ENCODE measurements at places on chromosomes 3 and 15.

- DNase-seq, result no peak
Measured at GRCh38 chr3:98782824-98783500, 19.8 kb downstream of the ST3GAL6 start.

DNA sequence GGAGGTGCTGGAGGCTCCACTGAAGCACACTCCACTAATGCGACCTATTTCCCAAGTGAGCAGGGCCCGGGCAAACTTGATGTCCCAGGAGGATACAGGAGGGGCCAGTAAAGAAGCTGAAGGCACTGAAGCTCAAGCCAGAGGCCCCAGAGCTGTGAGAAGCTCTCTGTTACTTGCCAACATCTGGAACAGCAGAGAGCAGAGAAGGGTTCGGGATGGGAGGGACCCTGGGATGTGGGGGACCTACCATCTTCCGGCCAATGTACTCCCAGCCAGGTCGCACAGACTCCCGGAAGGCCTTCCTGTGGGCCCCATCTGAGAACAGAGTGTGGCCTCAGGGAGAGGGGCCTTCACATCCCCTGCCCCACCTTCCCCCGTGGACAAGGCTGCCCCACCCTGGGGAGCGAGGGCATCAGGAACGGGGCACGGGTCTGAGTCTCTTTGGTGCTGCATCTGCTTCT, 3.1 kb downstream of the HHATL start:
- no peak for DNase-seq

- DNase-seq, result no peak
Measured at GRCh38 chr3:27500986-27501385, 16.8 kb upstream of the SLC4A7 start.

- DNase-seq, result no peak
Measured at GRCh38 chr3:131236421-131236820, 145.2 kb upstream of the NUDT16 start.

DNA sequence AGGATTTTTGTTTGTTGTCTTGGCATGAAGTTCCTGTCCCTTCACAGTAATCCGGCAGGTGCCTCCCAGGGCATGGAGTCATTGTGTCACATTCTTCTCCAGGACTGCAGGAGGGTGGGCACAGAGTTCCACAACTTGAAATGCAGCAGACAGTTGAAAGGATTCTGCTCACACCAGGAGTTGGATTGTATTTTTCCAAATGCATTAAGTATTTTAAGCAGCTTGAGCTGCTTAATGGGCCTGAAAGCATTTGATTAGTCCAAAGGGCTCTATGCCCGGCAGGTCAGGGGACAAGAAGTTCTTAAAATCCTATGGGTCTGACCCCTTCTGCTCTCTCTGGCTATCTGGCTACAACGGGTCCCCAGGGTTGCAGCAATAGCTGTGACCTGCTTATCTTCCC, 92.9 kb downstream of the APBA2 start:
- no peak for DNase-seq

DNA sequence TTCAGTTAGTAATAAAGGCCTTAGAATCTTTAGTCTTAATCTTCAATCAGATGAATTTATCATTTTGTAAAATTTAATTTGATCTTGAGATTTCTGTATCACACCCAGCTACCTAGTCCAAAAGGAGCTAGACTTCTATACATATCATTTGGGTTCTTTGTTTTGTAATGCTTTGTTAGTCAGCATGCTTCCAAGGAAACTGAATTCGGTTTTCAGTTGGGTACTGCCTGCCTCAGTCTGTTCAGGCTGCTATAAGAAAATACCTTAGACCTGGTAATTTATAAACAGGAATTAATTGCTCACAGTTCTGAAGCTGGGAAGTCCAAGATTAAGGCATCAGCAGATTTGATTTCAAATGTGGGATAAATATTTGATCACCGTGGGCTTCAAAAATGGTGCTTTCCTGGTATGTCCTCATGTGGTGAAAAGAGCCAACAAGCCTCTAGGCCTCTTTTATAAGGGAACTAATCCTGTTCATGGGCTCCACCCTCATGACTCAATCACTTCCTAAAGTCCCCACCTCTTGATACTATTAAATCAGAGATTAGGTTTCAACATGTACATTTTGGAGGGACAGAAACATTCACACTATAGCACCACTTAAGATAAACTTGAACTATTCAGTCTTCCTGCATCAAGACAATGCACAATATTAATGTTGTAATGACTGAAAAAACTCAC, 800.7 kb downstream of the NAALADL2 start:
- DNase-seq, result no peak
